ENCODE measurements at places on chromosomes 16 and 17.
A peak's percentile ranks its signal among the peaks of the same experiment; 100 is the strongest.

GRCh38 chr17:1089915-1090314, 89.9 kb downstream of the ABR start:
- DNase-seq = no peak

DNA sequence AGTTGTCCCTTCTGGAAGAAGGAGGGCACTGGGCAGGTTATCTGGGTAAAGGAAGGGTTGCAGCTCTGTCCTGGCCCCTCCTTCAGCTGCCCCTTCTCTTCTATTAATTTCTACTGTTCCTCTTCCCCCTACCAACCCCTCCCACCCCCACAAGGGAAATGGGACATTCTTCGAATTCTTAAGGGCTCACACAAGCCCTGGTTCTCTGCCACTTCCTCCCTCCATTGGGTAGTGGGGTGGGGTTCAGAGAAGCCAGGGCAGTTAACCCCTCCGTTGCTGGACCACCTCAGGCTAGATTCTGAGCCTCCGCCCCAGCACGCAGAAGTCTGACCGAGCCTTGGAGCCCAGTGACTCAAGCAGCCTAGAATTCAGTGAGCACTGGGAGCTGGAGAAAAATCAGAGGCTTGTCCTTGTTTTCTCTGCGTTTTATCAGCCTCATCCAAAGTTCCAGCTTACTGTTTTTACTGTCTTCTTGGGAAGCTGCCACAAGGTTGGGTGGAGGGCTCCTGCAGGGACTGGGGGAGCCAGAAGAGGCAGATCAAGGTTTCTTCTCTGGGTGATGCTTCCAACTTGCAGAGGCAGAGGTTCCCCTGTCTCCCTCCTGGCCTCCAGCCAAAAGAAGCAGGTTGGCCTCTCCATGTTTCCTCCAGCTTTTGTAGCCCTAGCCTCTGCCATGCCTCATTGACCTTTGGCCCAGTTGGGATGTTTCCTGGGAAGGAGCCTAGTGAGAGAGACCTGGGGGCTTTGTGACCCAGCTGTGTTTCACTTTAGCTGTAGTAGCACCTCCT, 10.2 kb downstream of the LASP1 start:
- DNase-seq = peak; percentile 72

GRCh38 chr16:69276148-69277115, 34.7 kb upstream of the VPS4A start:
- DNase-seq = peak; percentile 96

DNA sequence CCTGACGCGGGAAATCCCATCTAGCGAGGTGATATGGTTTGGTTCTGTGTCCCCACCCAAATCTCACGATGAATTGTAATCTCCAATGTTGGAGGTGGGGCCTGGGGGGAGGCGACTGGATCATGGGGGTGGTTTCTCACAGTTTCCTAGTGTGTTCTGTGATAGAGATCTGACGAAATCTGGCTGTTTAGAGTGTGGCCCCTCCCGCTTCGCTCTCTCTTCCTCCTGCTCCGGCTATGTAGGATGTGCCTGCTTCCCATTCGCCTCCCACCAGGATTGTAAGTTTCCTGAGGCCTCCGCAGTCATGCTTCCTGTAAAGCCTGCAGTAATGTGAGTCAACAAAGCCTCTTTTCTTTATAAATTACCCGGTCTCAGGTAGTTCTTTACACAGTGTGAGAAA, 31.6 kb downstream of the IFT140 start:
- no peak for DNase-seq

- DNase-seq = peak; percentile 35
These were observed 456.2 kb upstream of the SALL1 start for GRCh38 chr16:51607201-51607651.

GRCh38 chr17:55466671-55467070, 44.6 kb downstream of the SMIM36 start:
- no peak for DNase-seq

- DNase-seq = no peak
These were observed 41.7 kb downstream of the PIK3R5 start for GRCh38 chr17:8923762-8924161.
